ENCODE measurements at places on chromosomes 16 and 17. TPM values are rescaled to one million over a fixed set of nuclear protein-coding genes. Genes with fewer than 3 reads are reported as not detected.

- DNase-seq = no peak
Measured at GRCh38 chr17:28369684-28370034, 448 bp downstream of the VTN start.

- no peak for DNase-seq
Measured at GRCh38 chr16:84606081-84606875, 11.6 kb downstream of the COTL1 start.

GRCh38 chr17:80795754-80796153 lies 195.9 kb upstream of the CHMP6 start:
- DNase-seq = no peak

The ZNF597 gene
- total RNA-seq = 2.4 TPM

DNA sequence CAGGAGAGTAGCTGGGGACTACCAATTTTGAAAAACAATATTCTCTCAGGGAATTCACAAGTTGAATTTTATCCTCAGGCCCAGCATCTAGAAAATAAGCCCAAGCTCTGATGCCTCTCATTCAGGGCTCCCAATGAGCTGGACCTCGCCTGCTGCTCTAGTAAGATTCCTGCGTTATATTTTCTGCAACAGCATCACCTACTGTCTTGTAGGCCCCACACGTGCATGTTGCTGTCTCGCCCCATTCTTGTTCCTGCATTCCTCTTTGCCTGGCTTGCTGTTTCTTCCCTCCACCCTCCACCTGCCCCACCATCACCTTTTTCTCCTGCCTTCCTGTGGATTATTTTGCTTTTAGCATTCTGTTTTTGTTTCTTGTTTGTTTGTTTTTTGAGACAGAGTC lies 8.3 kb upstream of the ST6GALNAC2 start:
- no peak for DNase-seq

DNA sequence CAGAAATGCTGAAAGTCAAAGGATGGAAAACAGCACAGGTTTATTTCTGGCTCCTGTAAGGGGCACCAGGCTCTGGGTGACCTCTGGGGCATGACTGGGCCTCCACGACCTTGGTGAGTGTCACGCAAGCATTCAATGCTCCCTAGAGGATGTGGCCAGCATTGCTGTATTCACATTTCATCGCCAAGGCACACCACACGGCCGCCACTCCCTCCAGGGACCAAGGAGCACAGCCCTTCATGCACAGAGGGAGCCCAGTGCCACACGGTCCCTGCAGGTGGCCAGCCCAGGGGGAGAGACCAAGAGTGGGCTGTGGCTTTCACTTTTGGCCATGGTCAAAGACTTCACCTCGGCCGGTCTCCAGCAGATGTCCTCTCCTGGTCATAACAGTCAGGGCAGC lies 137.4 kb upstream of the TNRC6C start:
- no peak for DNase-seq

DNA sequence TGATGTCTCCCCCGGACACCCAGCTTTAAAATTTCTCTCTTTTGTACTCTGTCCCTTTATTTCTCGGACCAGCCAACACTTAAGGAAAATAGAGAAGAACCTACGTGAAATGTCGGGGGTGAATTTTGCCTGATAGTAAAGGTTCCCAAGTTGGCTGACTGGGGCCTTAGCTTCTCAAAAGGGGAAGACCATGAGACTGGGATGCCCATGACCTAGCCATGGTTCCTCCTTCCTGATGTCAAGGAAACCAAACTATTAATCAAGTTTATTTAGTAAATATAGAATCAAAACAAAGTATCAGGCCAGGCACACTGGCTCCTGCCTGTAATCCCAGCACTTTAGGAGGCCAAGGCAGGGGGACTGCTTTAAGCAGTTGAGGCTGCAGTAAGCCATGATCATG lies 2.4 kb upstream of the EIF1 start:
- DNase-seq = no peak
